ENCODE measurements at places on chromosomes 1 and 21. TPM values are rescaled to one million over a fixed set of nuclear protein-coding genes. Genes with fewer than 3 reads are reported as not detected.

TSPAN1 gene
- not detected for total RNA-seq

NBPF10 gene
- 3.1 TPM for total RNA-seq

OVAAL gene
- not detected for total RNA-seq

GRCh38 chr1:69312055-69312732 lies 255.5 kb upstream of the LRRC7 start:
- no peak for ATAC-seq
- no peak overlapping the region for H3K27ac ChIP-seq
- H3K36me3 ChIP-seq, result no peaks in the 10 kb centered on the region
- no peak overlapping the region for H3K4me3 ChIP-seq
- no peaks in the 10 kb centered on the region for H3K4me1 ChIP-seq
- H3K27me3 ChIP-seq, result no peaks in the 10 kb centered on the region

DNA sequence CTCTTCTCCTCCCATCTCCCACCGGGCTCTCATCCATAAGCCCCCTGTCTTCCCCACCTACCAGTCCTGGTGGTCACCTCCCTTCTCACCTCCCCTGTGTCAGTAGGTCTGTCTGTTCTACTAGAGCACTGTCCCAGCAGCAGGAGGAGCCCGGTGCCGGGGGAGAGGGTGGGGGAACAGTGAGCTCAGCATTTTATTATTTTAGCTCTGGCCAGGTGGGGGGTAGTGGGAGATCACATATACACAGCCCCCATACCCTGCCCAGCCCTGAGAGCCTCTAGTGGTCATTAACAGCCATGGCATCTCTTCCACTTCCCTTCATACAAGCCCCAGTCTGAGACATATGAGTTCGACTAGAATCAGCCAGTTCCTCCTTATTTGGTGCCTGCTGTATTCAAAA lies at the start of gene TMOD4:
TSS of gene TMOD4 (minus strand) at position 119 of the 400 bp plus-strand sequence. CDS start 1,106 bp downstream, outside the sequence.
- peaks cover 5% of the 10 kb centered on the region for H3K4me1 ChIP-seq
- ATAC-seq, result peak; percentile 52
- peak within 1 kb of the TSS; percentile 60 for H3K27ac ChIP-seq
- no peak within 1 kb of the TSS for H3K4me3 ChIP-seq
- no peaks in the 10 kb centered on the region for H3K27me3 ChIP-seq

DNA sequence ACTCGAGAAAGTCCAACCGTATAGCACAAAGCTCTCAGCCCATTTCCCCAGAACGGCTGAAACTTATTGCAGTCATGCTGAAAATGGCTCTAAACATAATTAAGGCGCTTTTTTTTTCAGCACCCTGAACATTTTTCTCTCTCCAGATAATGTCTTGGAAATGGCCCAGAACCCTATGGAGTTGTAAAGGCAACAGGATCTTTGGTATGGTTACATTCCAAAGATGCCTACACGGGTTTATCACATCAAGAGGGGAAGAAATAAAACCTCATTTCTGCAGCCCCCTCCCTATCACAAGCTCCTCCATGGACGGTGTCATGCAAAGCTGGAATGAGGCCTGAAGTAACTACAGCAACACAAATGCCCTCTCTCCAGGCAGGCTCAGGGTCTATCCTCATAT lies 126.4 kb upstream of the GALNT2 start:
- H3K4me1 ChIP-seq, result no peaks in the 10 kb centered on the region
- H3K27me3 ChIP-seq, result peaks cover 36% of the 10 kb centered on the region
- no peak overlapping the region for H3K4me3 ChIP-seq
- ATAC-seq, result no peak
- no peak overlapping the region for H3K27ac ChIP-seq

- H3K27me3 ChIP-seq, result peaks cover 9% of the 10 kb centered on the region
- no peaks in the 10 kb centered on the region for H3K4me1 ChIP-seq
- ATAC-seq, result no peak
- H3K4me3 ChIP-seq, result no peak overlapping the region
These were observed 2.5 kb downstream of the C1orf167 start for GRCh38 chr1:11764519-11764918.

GRCh38 chr1:32099426-32099825 lies 8.4 kb upstream of the KPNA6 start:
- H3K4me1 ChIP-seq, result no peaks in the 10 kb centered on the region
- no peak for ATAC-seq
- H3K4me3 ChIP-seq, result no peak overlapping the region
- H3K27me3 ChIP-seq, result no peaks in the 10 kb centered on the region
- peaks cover 78% of the 10 kb centered on the region for H3K36me3 ChIP-seq
- no peak overlapping the region for H3K27ac ChIP-seq

DNA sequence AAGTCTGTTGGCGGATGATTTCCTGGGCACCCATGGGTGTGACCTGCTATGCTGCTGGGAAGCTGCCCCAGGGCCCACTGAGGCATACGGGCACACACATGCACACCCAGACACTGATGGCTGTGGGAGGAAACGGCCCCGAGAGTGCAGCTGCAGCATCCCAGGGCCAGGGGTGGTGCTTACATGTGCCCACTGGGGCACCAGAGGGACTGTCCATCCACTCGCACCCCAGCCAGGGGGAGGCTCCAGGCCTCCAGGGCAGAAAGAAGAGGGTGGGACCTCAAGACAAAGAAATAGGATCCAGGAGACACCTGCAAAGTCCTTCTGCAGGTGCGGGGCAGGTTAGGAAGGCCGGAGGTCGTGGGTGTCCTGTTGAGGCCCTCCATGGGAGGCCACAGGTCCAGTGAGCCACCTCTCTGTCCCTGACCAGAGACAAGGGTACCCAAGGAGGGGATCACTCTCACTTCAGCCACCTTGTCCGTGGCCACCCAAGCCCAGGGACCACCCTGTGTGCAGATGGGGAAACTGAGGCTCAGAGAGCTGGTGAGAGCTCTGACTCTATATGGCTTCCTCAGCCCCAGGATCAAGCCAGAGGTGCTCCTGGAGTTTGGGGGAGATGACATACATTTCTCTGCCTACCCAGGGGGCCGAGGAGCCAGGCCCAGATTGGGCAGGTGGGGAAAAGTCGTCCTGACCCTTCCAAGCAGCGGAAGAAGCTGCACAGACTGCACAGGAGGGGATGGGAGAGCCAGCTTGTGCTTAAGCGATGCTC lies 57.1 kb downstream of the WNT9A start:
- peaks cover 3% of the 10 kb centered on the region for H3K4me1 ChIP-seq
- no peak overlapping the region for H3K27ac ChIP-seq
- H3K27me3 ChIP-seq, result no peaks in the 10 kb centered on the region
- H3K36me3 ChIP-seq, result no peaks in the 10 kb centered on the region

DNA sequence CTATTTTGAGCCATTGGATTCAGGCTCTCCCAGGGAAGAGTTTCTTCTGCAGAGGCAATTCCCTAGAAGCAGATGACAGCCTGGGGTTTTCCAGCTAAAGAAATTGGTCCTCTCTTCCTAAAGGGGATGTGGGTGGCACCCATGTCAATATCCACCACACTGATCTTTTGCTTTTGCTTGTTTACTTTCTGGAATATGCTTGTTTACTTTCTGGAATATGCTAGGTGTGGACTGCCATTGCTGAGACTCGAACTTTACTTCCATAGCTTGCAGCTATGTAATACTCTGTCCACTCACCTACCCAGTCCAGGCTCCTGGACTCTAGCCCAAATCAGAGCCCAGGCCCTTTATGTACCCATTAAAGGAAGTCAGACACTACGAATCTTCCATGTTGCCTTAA lies 92.1 kb upstream of the SMYD2 start:
- H3K4me3 ChIP-seq, result no peak overlapping the region
- H3K27me3 ChIP-seq, result peaks cover 57% of the 10 kb centered on the region
- H3K4me1 ChIP-seq, result no peaks in the 10 kb centered on the region
- no peak for ATAC-seq
- no peak overlapping the region for H3K27ac ChIP-seq

DNA sequence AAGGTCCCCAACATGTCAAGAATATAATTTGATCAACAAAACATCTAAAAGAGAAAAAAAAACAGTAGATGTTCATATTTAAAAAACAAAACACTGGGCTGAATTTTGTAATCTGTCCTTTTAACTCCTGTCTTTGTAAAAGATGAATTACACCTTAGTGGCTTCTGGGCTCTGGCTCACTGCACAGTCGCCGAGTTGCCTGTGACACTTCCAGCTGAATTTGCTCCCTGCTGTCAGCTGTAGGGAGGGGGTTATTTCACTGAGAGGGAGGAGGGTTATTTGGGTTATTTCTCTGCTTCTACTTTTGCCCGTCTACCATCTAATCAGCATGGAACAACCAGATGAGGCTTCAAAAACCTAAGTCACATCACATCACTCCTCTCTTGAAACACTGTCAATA lies 193.0 kb upstream of the ZC3H12A start:
- no peaks in the 10 kb centered on the region for H3K4me1 ChIP-seq
- H3K4me3 ChIP-seq, result no peak overlapping the region
- ATAC-seq, result no peak
- H3K27me3 ChIP-seq, result peaks cover 26% of the 10 kb centered on the region
- no peaks in the 10 kb centered on the region for H3K36me3 ChIP-seq
- no peak overlapping the region for H3K27ac ChIP-seq

Data from activated T-helper 17 cell treated with anti-CD3 and anti-CD28 coated beads, Interleukin-2, amount 50 U/mL, for 72 hours (primary cell).